ENCODE measurements at places on chromosomes 2 and 18.

- no peak for DNase-seq
These were observed 40.9 kb downstream of the UGP2 start for GRCh38 chr2:63882395-63883105.

DNA sequence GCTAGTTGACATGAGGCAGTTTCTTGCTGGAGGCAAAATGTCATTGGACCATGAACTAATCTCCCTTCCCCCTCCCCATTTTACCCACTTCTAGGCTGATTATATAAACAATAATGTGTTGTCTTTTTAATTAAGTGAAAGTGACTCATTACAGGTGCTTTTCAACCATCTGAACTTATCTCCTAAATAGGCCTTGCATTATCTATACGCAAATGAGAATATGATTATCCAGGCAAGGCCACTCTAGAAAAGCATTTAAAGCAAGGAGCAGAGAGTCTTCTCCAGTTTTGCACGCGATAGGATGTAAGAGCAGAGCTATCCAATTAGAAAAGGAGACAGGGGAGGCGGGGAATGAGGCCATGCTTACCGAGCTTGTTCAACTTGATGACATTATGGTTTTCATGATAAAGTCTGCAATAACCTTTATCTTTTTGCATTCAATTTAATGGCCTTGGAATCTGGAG, 286.1 kb upstream of the SIX3 start:
- DNase-seq, result no peak

- DNase-seq, result no peak
These were observed 44.5 kb downstream of the TXNL1 start for GRCh38 chr18:56593906-56594305.

- no peak for DNase-seq
These were observed 173.5 kb upstream of the SIX2 start for GRCh38 chr2:45182667-45183295.

GRCh38 chr2:10534514-10535250, 86.6 kb upstream of the ODC1 start:
- DNase-seq, result no peak

DNA sequence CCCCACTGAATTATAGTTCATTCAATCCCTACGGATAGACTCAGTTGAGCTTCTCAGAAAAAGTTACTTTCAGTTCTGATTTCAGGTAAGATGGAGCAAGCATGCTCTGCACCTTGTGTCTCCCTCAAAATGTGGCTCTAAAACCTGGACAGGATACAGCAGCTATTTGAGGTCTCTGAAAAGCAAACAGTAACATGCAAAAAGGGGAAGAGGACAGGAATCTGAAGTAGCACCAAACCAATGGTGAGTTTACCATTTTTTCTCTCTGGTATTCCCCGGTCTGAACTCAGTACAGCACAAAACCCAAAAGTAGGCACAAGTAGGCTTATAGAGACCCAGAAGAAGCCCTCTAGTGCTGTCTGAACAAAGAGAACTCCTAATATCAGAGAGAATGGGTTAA, 34.1 kb downstream of the LANCL1 start:
- no peak for DNase-seq

DNA sequence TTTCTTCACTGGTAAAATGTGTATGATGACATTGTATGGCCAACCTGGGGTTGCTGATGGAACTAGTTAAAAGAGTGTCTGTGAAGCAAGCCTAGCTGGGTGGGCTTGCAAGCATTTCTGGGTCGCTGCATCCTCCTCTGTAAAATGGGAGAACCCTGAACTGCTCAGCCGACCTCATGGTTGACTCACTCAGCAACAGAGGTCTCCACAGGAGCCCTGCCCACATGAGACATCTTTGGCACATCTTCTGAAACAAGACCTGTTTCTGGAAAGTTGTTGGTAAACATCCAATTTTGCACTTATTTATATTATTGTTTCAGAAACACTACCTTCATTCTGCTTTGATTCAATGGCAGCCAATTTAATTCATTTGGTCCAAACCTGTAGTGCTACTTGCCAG, 52.6 kb downstream of the BCL11A start:
- DNase-seq, result no peak

GRCh38 chr18:37754141-37754540, 188.5 kb upstream of the CELF4 start:
- DNase-seq, result no peak

DNA sequence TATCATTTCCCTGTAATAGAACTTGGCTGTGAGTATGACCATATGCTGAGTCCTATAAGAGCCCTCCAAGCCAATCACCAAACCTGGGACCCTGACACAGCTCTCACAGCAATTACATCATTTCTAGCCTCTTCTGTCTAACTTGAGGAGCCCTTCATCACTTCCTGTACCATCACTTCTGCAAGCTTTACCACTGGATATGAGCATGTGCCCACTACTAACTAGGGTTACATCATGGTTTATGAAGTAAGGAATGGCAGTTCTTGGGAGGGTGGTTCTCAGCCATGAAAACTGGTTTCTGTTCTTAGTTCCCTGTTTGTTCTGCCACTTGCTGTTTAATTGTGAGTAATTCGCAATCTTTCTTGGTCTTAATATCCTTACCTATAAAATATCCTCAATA, 31.0 kb upstream of the EPB41L3 start:
- DNase-seq, result no peak

GRCh38 chr18:75035928-75036327, 173.0 kb downstream of the PTGR3 start:
- no peak for DNase-seq

DNA sequence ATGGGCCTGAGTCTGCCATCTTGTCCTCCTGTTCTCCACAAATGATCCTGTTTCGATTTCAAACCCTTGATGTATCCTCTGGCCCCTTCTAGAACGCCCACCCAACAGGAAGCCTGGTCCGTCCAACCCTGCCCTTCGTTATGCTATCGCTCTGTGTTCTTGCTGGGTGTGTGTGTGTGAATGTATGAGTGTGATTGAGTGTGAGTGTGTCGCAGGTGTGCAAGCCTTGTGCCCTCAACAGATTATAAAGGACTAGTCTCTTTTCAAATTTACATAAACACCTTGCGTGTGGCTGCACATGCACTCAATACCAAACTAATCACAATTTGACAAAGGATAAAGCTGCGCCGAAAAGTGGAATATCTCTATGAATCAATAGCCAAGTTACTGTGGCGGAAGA, 149.5 kb upstream of the SALL3 start:
- DNase-seq, result no peak

DNA sequence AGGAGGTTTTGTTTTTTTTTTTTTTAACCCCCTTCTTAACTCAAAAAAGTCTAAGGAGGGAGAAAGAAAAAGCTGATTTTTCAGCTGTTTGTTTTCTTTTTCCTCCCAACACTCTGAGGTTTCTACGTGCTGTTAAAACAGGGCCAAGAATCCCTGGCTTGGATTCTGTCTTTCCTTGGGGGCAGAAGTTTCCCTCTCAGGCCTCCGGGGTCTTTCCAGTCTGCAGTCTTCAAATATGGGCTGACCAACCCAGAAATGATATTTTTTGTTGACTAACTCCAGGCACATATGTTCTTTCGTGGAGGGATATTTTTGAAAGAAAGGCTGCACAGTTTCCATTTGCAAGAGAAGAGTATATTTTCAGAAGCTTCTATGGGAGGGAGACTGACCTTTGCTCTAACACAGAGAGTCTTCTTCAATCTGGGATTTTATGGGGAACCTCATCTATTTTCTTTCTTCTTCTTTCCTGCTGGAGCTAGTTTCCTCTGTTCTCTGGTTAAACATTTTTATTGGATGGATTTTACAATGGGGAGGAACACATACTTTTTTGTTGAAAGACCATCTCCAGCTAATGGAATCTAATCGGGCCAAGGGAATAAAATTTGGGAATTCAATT, 93.3 kb upstream of the SPRED2 start:
- no peak for DNase-seq

- no peak for DNase-seq
These were observed 926 bp downstream of the SERPINB8 start for GRCh38 chr18:63970809-63971205.

- no peak for DNase-seq
These were observed 57.2 kb downstream of the LBH start for GRCh38 chr2:30288561-30288960.

DNA sequence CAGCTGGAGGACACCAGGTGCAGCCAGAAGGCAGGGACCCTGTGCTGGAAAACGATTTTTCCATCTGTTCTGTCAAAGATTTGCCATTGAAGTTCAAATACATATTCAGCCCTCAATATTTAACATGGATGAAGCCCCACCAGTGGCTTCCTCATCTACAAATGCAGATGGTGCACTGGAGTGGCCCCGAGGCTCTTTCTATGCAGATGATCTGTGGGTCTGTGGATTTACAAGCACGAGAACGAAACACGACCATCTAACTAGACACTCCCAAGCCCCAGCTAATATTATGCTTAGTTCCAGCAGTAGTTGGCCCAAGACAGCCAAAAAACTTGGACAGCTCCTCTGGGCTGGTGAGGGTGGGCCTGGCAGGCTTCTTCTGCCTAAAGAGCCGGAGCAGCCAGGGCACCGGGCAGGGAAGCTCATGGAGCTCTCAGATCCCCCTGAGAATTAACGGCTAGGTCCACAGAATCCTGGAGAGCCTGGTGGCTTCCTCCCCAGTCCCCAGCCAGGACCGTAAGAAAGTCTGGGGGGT, 9.2 kb upstream of the IL1R2 start:
- DNase-seq, result no peak

DNA sequence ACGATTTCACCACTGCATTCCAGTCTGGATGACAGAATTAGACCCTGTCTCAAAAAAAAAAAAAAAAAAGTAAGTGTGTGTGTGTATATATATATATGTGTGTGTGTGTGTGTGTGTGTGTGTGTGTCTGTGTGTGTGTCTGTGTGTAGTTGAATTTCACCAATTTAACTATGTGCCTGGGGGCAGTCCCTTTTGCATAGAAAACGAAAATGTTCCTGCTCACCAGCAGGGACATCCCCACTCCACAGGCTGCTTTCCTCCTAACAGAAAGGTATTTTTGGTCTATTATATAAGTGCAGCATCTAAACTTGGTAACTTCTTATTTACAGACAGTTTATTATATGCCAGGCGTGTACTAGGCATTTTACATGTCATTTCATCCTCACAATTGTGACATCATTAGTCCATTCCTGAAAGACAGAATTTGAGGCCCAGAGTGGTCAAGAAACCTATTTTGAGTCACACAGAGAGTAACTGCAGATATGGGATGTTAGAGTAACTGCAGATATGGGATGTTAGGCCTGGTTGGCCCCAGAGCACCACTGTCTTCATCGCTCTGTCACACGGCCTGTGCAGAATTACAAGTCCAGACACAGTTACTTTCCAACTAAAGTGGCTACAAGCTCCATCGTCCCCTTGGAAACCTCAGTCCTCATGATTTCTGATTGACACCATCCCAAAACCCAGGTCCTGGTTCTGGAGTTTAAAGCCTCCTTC, 9.3 kb upstream of the TTL start:
- DNase-seq, result no peak

DNA sequence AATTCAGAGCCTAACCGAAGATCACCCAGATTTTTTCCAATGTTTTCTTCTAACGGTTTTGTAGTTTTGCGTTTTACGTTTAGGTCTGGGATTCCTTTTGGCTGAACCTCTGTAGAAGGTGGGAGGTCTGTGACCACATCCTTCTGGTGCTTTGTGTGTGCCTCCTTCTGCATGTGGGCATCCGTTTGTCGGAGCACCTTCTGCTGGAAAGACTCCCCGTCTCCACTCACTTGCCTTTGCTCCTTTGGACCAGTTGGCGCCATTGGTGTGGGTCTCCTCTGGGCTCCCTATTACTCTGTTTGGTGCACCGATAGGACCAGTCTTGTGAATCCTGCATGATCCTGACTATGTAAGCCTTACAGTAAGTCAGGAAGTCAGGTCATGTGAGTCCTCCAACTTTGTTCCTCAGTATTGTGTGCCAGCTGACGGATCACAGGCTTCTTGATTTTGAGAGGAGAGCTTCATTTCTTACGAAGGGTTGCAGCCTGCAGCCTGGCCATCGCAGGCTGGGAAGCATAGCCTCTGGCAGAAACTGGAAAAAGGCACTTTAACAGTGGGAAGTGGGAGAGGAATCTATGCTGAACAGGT, 13.6 kb downstream of the AQP12A start:
- no peak for DNase-seq

DNA sequence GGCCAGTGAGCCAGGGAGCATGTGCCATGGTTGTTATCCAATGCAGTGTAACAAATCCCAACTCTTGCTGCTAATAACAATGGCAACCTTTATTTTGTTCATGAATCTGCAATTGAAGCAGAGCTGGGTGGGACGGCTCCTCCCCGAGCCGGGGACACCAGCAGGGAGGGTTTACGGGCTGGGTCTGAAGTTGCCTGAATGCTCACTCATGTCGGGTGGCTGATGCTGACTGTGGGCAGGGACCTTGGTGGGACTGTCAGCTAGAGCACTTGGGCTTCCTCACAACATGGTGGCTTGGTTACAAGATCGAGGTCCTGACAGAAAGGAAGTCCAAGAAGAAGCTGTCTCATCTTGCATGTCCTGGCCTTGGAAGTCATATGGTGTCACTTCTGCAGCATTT, 264.5 kb downstream of the NDUFA10 start:
- DNase-seq, result no peak

DNA sequence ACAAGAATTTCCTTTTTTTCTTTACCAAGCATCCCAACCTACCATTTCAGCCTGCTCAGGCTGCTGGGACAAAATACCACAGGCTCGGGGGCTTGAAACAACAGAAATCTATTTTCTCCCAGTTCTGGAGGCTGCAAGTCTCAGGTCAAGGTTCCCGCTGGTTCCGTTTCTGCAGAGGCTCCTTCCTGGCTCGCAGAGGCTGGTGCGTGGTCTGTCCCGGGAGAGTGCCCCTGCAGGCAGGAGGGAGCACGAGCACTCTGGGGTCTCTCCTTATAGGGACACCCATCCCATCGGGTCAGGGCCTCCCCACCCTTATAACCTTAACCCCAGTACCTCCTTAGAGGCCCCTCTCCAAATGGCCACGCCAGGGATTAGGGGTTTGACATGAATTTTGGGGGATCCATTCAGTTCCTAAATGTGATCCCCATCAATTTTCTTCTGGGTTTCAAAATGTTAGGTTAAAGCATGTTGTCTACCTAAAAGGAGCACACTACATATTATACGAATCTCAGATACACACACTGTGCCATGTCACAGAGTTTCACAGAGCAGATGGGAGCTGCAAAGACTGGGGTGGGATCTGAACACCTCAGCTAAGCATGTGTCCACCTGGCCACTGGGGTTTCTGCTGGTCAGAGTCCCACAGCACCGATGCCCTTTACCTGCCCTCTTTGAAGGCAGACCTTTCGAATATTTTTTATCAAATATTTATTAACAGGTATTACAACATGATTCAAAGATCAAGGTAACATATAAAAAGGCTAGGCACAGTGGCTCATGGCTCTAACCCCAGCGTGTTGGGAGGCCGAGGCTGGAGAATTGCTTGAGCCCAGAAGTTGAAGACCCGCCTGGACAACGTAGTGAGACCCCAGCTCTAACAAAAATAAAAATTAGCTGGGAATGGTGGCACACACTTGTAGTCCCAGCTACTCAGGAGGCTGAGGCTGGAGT, 17.6 kb upstream of the ADI1 start:
- DNase-seq, result no peak

DNA sequence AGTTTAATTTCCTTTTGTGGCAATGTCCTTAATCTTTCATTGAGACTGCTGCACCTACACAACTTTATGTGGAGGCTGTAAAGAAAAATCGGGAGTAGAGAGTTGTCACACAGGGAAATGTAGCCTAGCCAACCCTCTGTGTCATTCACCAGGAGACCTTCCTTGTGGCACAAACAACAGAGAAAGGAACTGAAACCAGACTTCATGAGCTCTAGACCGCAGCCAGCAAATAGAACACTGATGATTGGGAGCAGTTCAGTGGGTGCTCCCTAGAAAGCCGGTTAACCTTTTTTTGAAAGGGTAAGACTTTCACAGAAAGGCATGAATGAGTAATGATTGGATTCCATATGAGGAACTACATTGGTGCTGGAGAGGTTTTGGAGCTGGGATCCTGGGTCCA, 1752.4 kb upstream of the CELF4 start:
- DNase-seq, result no peak

- no peak for DNase-seq
These were observed 100.6 kb upstream of the MSH2 start for GRCh38 chr2:47302308-47302707.
